ENCODE measurements at places on chromosomes 4 and X.

DNA sequence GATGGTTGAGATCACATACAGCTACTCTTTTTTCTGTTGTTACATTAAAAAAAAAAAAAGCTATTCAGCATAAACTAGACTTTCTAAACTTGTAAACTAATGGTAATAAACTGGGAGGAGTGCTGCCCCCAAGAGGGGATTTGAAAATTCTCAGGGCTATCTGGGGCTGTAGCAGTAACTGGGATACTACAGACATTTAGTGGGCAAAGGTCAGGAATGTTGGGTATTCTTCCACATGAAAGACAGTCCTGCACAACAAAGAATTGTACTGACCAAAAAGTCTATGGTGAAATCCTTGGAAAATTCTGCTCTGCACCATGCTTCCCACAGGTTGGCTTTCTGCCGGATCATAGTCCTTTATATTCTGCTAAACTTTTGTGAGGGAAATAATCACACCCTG, 232.6 kb upstream of the BOD1L1 start:
- H3K27ac ChIP-seq = no peak overlapping the region
- peaks cover 2% of the 10 kb centered on the region for H3K27me3 ChIP-seq
- peaks cover 2% of the 10 kb centered on the region for H3K36me3 ChIP-seq
- no peaks in the 10 kb centered on the region for H3K4me1 ChIP-seq

DNA sequence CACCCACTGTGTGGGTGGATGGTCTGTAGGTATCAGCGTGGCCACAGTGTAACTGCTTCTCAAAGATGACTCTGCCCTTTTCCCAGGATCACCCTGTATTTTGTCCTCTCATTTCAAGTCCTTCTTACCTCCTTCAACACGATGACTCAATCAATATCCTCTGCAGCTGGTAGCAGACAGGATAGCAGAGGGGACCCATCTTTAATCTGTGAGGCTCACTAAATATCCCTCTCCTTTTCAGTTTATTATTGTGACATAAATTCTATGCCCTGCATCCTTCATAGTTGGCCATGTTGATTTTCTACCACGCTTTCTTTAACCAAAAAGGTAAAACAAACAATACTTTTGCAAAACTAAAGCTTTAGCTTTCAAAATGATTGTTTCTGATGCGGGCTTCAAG, 9.6 kb upstream of the MEPE start:
- peaks cover 2% of the 10 kb centered on the region for H3K36me3 ChIP-seq
- no peak overlapping the region for H3K27ac ChIP-seq
- peaks cover 15% of the 10 kb centered on the region for H3K27me3 ChIP-seq
- no peaks in the 10 kb centered on the region for H3K4me1 ChIP-seq

DNA sequence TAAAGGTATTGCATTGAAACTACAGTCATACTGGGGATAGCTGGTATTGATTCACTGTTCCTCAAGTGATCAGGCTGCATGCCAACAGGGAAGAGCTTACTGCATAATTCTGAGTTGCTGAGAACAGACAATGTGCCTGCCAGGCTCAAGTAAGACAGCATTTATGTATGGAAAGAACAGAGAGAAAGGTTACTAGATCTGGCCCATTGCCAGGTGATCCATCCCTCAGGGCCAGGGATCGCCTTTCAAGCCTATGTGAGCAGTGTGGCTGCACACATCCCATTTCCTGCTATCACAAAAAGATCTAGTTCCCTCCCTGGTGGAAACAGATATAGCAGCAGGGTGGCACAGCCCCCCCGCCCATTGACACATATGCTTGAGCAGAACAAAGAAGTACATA, 254.0 kb downstream of the TMA16 start:
- no peaks in the 10 kb centered on the region for H3K36me3 ChIP-seq
- H3K4me3 ChIP-seq = no peak overlapping the region
- H3K4me1 ChIP-seq = peaks cover 4% of the 10 kb centered on the region
- no peak for DNase-seq
- H3K27ac ChIP-seq = no peak overlapping the region
- H3K27me3 ChIP-seq = no peaks in the 10 kb centered on the region

DNA sequence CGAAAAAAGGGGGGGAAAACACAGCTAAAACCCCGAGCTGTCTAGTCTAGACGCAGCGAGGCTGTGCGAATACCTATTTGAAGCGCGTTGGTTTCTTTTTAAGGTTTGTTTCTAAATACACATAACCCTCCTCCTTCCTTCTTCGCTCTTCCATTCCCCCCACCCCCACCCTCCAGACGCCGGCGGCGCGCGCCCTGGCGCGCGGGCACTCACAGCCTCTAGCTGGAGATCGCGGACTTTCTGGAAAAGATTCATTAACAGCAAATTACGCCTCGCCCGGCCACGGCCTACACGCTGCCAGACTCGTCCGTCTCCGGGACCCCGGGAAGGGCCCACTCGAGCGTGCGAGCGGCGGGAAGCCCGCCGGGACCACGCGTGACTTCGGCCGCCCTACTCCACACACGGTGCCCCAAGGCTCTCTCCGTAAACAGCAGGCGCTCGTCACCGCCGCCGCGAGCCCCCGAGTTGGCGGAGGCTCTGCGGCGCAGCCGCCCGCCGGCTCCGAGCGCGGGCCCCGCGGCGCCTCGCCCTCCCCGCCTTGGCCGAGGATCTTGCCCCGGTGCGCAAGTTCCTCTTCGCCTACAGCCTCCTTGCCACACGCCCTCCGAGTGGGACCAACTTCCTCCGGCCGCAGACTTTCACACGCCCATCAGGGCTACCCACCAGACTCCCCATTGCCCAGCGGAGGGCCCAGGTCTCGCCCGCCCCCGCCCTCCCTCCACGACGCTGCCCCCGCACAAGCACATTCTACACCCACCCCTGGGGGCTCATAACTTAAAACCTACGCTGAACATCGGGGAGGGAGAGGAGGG, 2.0 kb downstream of the BCOR start:
- peak overlapping the region; percentile 88 for H3K4me3 ChIP-seq
- H3K27ac ChIP-seq = peak overlapping the region; percentile 90
- H3K27me3 ChIP-seq = no peaks in the 10 kb centered on the region
- DNase-seq = no peak
- peaks cover 34% of the 10 kb centered on the region for H3K4me1 ChIP-seq

- peak overlapping the region; percentile 63 for H3K27ac ChIP-seq
- peaks cover 14% of the 10 kb centered on the region for H3K4me1 ChIP-seq
- no peak overlapping the region for H3K4me3 ChIP-seq
- H3K27me3 ChIP-seq = no peaks in the 10 kb centered on the region
- peak; percentile 3 for DNase-seq
Observed at GRCh38 chrX:41184312-41184711, 99.1 kb downstream of the USP9X start.

DNA sequence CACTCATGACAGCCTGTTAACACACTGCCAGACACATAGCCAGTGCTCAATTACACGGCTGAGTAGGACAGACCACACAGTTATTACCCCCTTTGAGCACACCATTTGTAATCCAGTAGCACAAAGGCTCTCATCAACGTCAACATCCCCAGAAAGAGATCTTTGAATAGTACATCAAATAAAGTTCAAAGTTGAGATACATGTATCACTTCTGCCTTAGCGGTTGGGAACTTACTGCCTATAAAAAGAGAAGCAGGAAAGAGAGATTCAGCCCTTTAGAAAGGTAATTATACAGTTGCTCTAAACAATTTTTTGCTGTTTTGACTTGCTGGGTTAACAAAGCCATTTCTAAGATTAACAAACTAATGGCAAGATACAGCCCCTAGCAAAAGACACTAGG, 16.2 kb downstream of the ANXA5 start:
- H3K27ac ChIP-seq = no peak overlapping the region
- no peak for DNase-seq
- H3K4me3 ChIP-seq = no peak overlapping the region
- peaks cover 40% of the 10 kb centered on the region for H3K36me3 ChIP-seq

DNA sequence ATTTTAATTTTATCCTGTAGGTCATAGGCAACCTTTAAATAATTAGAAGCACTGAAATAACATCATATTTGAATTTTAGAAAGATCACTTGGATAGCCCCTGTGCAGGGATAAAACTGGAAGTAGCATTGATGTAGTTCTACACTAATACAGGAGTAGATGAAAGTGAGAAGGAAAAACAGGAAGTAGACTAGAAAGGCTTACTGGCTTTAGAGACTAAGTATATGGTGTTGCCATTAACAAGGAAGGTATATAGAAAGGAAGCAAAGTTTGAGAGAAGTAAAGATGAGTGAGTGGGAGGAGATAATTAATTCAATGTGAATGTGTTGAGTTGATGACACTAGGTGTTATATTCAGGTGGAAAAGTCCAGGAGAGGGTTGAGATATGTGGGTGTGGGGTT, 73.1 kb upstream of the EPGN start:
- no peaks in the 10 kb centered on the region for H3K27me3 ChIP-seq
- no peak overlapping the region for H3K4me3 ChIP-seq
- no peak overlapping the region for H3K27ac ChIP-seq
- H3K4me1 ChIP-seq = peaks cover 5% of the 10 kb centered on the region

DNA sequence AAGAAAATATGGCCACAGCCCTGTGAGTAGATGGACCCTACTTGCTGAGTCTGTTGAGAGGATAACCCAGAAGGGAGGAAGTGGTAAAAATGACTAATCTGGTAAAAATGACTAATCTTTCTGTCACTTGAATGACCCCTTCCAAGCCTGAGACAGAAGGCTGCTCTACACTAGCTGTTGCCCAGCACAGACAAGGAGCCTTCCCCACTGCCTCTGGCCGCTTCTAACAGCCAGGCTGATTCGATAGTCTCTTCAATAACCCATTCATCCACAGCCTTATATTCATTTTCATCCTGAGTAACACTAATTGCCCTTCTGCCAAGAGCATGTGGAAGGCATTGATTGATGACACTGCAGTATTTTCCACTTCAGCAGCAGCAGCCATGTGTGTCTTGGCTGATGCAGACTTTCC, 18.4 kb downstream of the MAGEB17 start:
- DNase-seq = no peak
- H3K27ac ChIP-seq = no peak overlapping the region
- H3K4me3 ChIP-seq = no peak overlapping the region
- H3K4me1 ChIP-seq = no peaks in the 10 kb centered on the region

- no peak overlapping the region for H3K4me3 ChIP-seq
- peaks cover 3% of the 10 kb centered on the region for H3K36me3 ChIP-seq
- no peak for DNase-seq
- H3K27me3 ChIP-seq = no peaks in the 10 kb centered on the region
- H3K4me1 ChIP-seq = no peaks in the 10 kb centered on the region
Observed at GRCh38 chrX:24215272-24215671, 65.7 kb downstream of the ZFX start.

- H3K36me3 ChIP-seq = no peaks in the 10 kb centered on the region
- no peak for DNase-seq
- no peak overlapping the region for H3K27ac ChIP-seq
- no peak overlapping the region for H3K4me3 ChIP-seq
- H3K27me3 ChIP-seq = no peaks in the 10 kb centered on the region
- H3K4me1 ChIP-seq = no peaks in the 10 kb centered on the region
Observed at GRCh38 chr4:17246656-17247055, 265.2 kb downstream of the QDPR start.

GRCh38 chrX:153884590-153884989, 1.4 kb downstream of the L1CAM start:
- no peak overlapping the region for H3K4me3 ChIP-seq
- peaks cover 15% of the 10 kb centered on the region for H3K4me1 ChIP-seq
- H3K27ac ChIP-seq = no peak overlapping the region
- H3K27me3 ChIP-seq = peaks cover 4% of the 10 kb centered on the region
- peaks cover 4% of the 10 kb centered on the region for H3K36me3 ChIP-seq

GRCh38 chr4:27789773-27790172, 929.1 kb downstream of the STIM2 start:
- H3K4me3 ChIP-seq = no peak overlapping the region
- no peaks in the 10 kb centered on the region for H3K27me3 ChIP-seq
- no peaks in the 10 kb centered on the region for H3K4me1 ChIP-seq
- H3K36me3 ChIP-seq = no peaks in the 10 kb centered on the region
